Aorta (tissue), 5 donors: ENCODE measurements at places on chromosomes 16 and 17. TPM values are rescaled to one million over a fixed set of nuclear protein-coding genes. Genes with fewer than 3 reads are reported as not detected.

HNF1B gene
- not detected for total RNA-seq

TBC1D3E gene
- total RNA-seq = not detected

GPS2 gene
- 49.5 TPM for total RNA-seq

CA10 gene
- total RNA-seq = not detected

GRAPL gene
- total RNA-seq = 6.3 TPM

PERCC1 gene
- total RNA-seq = not detected

RNF227 gene
- total RNA-seq = 1.9 TPM

KAT2A gene
- total RNA-seq = 49.3 TPM

TMED6 gene
- total RNA-seq = 0.84 TPM

CCDC40 gene
- total RNA-seq = 3.3 TPM

ASGR1 gene
- total RNA-seq = 2.6 TPM

DPEP3 gene
- not detected for total RNA-seq

CD300LG gene
- total RNA-seq = 9.4 TPM

ASIC2 gene
- total RNA-seq = 0.10 TPM

KRTAP17-1 gene
- not detected for total RNA-seq

OVCA2 gene
- total RNA-seq = 19.8 TPM

TPSB2 gene
- 17.0 TPM for total RNA-seq

CD300A gene
- total RNA-seq = 10.4 TPM

ZNF205 gene
- 7.1 TPM for total RNA-seq
